Activated CD4-positive, alpha-beta T cell treated with anti-CD3 and anti-CD28 coated beads, Interleukin-2, amount 50 U/mL, for 48 hours (primary cell): ENCODE measurements at places on chromosomes 12 and 14.
A peak's percentile ranks its signal among the peaks of the same experiment; 100 is the strongest.

- peak; percentile 9 for DNase-seq
These were observed 37.3 kb upstream of the ADGRD1 start for GRCh38 chr12:130916241-130916911.

DNA sequence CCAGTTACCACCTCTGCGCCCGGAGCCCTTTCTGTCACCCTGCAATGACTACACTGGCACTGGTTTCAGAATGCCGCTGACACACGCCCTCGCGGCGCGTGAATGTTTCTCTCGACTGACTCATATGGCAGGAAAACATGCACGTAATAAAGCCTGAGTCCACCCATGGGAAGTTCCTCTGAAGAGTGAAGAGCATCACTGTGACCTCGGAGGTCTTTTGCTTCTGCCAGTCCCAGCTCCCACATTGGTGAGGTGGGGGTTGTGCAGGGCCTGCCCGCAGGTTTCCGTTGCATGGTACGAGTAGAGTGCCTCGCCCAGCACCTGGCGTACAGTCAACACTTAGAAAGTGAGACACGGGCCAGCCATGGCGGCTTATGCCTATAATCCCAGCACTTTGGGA is 11.1 kb upstream of the SLC6A12 start:
- DNase-seq, result peak; percentile 25

- DNase-seq, result no peak
These were observed 8.0 kb upstream of the MGP start for GRCh38 chr12:14893506-14894250.

GRCh38 chr12:116420227-116420880 is 138.8 kb upstream of the MAP1LC3B2 start:
- no peak for DNase-seq

DNA sequence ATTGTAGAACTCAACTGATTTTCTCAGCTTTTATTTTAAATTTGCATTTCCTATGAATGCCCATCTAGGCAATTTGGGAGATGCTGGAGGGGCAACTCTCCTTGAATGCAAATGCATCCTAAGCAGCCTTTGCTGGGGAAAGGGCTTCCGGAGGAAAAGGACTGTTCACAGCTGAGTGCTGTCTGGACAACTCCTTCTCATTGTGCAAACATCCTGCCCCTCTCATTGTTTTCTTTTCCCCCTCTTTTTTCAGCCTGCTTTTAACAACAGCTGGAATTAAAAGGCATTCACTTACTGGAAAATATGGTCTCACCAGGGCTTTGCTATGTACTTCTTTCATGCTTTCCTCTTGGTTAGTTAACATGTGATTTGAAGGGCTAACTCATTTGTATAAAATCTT is 397.8 kb downstream of the FUT8 start:
- DNase-seq, result no peak

DNA sequence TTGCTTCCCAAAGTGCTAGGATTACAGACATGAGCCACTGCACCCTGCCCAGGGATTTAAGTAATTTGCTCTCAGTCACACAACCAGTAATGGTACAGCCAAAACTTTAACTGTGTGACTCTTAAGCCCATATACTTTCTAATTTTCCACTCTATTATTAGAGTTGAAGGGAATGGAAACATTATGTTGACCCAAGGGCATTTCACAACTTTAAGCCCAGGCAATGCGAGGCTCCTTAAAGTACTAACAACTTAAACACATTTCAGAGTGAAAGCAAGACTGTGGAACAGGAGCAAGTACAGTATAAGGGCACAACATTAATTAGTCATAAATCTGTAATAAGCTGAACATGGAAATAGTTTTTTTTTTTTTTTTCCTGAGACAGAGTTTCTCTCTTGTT is 39.8 kb downstream of the BAZ1A start:
- no peak for DNase-seq
